ENCODE measurements at places on chromosomes 7 and 10.

DNA sequence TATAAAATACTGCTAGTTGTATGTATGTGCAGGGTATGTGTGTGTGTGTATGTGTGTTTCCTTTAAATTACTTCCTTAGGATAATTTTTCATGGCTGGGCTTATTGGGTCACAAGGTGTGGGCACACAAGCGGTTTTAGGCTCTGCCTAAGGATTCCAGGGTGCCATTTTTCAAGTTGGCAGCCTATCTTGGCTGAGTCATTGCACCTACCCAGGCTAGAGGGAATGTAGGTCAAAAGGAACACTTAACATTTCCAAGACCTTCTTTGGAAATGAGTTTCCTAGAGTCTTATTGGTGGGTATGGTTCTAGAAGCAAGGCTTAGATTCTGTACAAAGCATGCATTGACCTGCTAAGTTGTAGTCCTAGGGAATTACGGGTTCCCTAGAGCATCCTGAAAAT, 642.1 kb downstream of the LRMDA start:
- no peak for DNase-seq

DNA sequence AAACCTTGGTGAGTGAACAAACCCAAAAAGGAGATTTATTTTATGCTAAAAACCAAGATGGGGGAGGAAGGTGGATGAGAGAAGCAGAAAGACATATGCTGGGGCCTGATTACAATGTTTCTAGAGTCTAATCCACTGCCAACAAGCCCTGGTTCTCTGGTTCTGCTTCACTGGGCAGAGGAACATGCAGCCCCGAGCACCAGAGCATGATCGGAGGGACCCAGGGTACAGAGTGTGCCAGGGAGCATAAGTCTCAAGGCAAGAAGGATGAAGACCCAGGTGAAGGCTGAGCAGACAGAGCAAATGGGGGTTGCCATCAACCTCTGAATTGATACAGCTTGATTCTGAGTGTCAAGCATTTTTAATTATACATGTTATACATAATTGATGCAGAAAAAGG, 30.7 kb downstream of the SLC16A12 start:
- no peak for DNase-seq

DNA sequence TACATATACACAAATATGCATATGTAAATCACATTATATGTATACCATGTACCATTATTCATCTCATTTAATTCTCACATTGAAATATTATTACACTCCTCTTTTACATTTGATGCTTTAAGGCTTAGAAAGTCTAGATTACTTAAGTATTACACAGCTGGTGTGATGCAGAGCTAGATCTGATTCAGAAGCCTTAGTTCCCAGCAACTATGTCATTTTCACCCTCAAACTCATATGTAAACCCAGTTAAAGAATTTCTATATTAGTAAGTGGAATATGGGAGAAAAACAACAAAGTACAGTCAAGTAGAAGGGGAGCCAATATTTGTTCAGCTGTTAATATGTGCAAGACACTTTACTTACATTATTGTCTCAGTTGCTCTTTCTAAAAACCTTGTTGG, 74.3 kb upstream of the CSTF2T start:
- DNase-seq = no peak

GRCh38 chr7:31443457-31443856, 70.4 kb upstream of the ITPRID1 start:
- DNase-seq = no peak

- DNase-seq = no peak
Measured at GRCh38 chr7:43163885-43164284, 51.4 kb downstream of the HECW1 start.

DNA sequence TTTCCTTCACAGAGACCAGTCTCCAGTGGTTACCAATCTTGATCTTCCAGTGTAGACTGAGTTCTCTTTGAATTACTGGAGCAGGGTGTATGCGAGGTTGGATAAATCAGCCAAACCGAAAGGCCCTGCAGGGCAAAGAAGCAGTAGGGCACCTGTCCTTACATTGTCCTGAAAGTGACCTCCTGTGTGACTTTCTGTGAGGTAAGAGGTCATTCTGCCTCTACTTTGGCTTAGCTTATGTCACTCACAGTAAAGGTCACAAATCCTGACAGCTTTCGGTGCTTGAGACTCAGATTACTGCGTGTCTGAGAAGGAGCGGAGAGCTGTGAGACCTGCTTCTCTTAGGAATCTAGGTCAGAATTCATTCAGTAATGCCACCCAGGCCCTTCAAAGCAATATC, 252.7 kb upstream of the ETV1 start:
- DNase-seq = no peak

DNA sequence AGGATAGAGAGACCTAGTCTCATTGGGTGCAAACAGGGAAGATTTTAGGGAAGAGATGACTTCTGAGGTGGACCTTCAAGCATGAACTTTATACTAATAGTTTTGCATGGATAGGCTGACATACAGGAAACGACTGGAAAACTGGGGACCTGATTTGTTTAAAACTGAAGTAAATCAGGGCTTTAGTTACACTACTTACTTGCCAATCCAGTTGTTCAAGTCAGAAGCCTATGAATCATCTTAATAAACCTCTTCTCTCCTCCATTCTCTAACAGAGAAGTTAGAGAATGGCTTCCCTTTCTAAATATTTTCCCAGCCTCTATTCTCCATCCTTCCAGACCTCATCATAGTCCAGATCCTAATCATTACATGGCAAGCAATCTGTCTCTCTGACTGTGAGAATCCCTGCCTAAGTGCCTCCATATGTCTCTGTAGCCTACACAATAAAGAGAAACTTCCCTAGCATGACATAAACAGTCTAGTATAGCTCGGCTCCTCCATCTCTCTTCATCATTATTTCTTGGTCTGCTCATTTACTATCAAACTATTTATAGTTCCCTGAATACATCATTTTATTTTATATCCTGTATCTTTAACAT, 55.8 kb downstream of the PRKG1 start:
- no peak for DNase-seq

- DNase-seq = peak; percentile 57
Measured at GRCh38 chr10:93080350-93081046, 6.8 kb downstream of the CYP26A1 start.

- DNase-seq = no peak
Measured at GRCh38 chr7:114822844-114823243, 99.0 kb upstream of the MDFIC start.
